Activated CD4-positive, CD25-positive, alpha-beta regulatory T cell (primary cell): ENCODE measurements at places on chromosomes 7 and 10.

DNA sequence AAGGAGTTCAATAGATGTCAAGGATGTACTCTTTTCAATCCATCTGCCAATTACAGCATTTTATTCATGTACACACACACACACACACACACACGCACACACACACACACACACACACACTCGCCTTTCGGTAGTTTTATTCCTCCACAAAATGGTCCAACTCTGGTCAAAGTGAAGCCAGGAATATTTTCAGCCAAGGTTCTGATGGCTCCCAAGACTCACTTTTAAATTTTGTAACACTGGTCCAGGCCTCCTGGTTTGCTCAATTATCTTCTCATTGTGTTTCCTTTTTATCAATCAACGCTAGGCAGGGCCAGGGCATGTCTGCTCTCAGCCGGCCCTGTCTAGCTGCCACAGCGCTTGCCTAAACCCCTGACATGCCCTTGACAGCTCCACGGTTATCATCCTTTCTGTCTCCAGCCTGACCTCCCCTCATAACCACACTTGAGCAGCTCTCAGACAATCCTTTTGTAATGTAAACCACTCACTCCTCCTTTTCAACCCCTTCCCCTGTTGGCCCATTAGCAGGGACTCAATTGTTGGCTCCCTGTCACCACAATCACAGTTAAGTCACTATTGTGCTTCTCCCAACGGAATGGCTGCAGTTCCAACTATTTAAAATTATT, 115.1 kb downstream of the ICA1 start:
- DNase-seq: no peak

DNA sequence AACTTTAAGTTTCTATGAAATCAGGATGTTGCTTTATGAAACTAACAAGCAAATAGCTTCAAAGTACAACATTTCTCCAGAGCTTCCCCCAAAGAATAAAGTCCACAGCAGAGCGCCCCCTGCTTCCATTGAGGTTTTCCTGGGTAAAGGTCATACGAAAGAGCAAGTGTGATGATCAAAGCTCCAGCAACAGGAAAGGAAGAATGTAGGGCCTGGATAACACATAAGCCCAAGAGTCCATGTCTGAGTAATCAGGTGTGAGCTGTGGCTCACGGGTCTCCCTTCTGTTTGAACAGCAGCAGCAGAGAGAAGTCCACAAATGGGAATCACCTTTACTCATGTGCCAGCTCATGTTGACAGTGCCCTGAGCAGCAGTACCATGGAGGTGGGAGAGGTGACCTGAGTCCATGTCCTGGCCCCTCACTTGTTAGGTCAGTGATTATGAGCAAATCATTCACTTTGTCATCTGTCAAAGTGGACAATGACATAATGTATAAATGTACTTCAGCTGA, 50.5 kb downstream of the MRPL32 start:
- DNase-seq: no peak

DNA sequence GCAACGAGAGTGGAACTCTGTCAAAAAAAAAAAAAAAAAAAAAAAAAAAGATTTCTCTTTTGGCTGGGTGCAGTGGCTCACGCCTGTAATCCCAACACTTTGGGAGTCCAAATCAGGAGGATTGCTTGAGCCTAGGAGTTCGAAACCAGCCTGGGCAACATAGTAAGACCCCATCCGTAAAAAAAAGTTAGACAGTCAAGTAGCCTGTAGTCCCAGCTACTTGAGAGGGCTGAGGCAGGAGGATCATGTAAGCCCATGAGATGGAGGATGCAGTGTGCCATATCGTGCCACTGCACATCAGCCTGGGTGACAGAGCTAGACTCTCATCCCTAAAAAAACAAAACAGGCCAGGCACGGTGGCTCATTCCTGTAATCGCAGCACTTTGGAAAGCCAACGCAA, 25.2 kb downstream of the PDLIM1 start:
- DNase-seq: no peak

DNA sequence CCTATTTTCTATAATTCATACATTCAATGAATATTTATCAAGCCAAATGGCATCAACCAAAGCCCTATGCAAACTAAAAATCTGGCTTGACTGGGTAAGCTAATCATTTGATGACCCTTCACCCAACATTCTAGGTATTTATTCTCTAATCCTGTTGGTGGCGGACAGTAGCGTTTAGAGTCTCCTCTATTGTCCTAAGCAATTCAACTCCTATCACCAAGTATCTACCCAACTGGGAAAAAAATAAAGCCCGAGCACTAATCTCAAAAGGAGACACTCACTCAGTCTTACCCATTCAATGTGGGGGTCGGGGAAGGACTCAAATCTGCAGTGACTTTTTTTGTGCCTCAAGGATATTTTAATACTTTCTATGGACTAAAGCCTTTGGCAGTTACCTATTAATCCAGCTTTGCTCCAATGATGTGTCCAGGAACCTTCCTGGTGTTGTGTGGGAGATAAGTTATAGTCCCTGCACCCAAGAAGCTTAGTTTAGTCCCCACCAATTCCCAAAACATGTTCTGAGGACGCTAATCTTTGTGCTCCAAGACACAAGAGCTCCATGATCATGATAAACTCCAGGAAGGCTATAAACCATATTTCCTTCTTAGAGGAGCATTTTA, 30.6 kb downstream of the DNMBP start:
- DNase-seq: no peak

DNA sequence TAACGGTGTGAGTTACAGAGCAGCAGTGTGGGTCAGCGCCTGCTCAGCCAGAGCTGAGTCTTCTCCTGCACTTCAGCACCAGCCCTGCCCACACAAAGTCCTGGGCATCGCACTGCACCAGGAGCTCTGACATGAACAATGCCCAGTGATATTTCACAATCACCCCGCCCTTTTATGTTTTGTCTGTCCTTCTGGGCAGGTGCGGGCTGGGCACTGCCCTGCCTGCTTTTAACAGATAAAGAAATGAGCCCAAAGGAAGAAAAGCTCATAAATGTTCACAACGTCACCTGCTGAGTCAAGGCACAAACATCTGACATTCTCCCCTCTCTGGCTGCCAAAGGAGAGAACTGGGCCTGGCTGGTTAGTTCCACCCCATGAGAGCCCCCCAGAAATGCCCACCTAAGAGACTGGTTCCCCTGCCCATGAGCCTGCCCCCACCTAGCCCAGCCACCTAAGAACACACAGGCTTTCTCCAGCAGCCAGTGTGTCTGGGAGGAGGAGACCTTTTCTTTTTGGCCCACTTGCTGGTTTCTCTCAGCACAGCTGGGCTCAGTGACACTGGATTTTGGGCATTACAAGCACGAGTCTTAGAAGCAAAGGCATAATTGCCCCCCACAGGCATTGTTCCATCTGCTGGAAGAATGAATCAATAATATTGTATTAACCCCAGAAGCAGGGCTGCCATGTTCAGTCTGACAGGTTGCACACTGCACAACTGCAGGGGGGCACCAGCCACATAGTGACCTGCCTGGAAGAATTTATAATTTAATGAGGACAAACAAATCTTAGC, 22.3 kb downstream of the CALML3 start:
- DNase-seq: no peak

GRCh38 chr7:123003539-123004126, 8.1 kb upstream of the TAS2R16 start:
- DNase-seq: no peak

- DNase-seq: no peak
Measured at GRCh38 chr7:95011995-95012394, 104.6 kb downstream of the PPP1R9A start.
